ENCODE measurements at places on chromosomes 3 and 15.

DNA sequence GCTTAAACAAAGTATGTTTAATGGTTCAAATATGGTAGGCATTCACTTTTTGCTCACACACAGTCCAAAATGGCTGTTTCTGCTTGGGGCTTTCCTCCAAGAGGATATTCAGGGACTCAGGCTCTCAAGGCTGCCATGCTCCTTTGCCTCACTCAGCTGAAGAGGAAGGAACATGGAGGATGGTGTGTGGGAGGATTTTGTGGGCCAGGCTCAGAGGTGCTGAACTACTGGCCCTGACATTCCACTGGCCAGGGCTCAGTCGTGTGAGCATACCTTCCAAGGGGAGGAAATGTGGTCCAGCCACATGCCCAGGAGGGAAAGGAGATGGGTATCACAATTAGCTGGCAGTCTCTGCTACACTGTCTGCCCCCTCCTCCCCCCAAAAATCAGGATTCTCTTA, 8.7 kb downstream of the PXYLP1 start:
- no peak for DNase-seq

GRCh38 chr3:33388374-33389100, 51.7 kb downstream of the UBP1 start:
- no peak for DNase-seq

GRCh38 chr3:63762180-63762579, 56.9 kb upstream of the C3orf49 start:
- peak; percentile 87 for DNase-seq

GRCh38 chr15:40454904-40455391, 14.2 kb downstream of the BAHD1 start:
- no peak for DNase-seq

GRCh38 chr3:50587806-50588758, 18.8 kb downstream of the HEMK1 start:
- no peak for DNase-seq
